MCF 10A (cell line): ENCODE measurements at places on chromosomes 1 and 21. TPM values are rescaled to one million over a fixed set of nuclear protein-coding genes. Genes with fewer than 3 reads are reported as not detected.
A peak's percentile ranks its signal among the peaks of the same experiment; 100 is the strongest.

DNA sequence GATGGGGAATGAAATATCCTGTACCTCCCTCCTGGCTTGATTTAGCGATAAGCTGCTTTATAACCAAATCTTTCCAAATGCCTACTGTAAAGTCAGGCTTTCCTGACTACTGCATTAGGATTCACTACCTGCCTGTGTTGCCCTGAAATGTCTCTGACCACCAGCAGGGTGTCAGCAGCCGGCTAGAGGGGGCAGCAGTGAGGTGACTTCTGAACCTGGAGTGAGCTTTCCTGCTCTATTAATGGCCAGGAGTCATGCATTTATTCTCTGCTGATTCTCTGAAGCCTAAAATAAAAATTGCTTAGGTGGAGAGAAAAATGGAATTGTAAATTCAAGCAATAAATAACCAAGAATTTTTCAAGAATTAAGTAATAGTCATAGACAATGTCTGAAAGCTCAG lies 2.5 kb downstream of the BACE2 start:
- peak; percentile 71 for DNase-seq

GRCh38 chr1:161480381-161481035 lies 24.7 kb upstream of the FCGR2A start:
- DNase-seq, result peak; percentile 84

LINGO4 gene
- total RNA-seq, result 0.10 TPM in 1 of 2 replicates, not detected in the other

DNA sequence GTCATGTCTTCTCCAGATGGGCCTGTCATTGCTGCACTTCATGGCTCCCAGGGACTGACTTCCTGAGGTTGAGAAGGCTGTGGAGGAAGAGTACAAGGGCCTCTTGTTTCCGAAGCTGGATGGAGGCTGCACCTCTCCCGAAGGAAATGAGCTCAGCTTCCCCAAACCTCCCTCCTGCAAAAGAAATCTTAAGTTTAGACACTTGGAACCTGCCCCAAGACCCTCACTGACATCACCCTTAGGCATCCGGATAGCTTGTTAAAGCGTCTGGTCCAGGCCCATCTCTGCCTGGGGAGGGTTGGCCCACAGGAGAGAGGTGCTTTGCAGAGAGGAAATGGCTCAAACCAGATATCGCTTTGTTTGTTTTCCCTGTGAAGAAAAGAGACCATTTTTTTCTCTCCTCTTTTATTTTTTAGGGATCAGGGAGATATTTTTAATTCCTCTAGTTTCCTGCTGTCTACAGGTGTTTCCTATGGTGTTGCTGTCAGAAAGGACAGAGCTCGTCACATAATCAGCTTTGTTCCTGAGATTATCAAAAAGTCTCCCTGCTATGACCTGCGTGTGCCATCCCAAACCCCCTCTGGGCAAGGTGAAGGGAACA lies 25.0 kb downstream of the RCSD1 start:
- DNase-seq, result no peak

PCAT6 gene
- 3.2 and 5.4 TPM in 2 replicates for total RNA-seq

- no peak for DNase-seq
Observed at GRCh38 chr1:233570706-233571105, 43.2 kb upstream of the KCNK1 start.

SAMSN1 gene
- total RNA-seq, result 2.3 and 6.8 TPM in 2 replicates

- peak; percentile 70 for DNase-seq
Observed at GRCh38 chr1:41795205-41795762, 123.4 kb downstream of the HIVEP3 start.

GRCh38 chr1:21037091-21037490 lies 139.6 kb downstream of the EIF4G3 start:
- DNase-seq, result no peak

PTPN22 gene
- 0.42 and 0.89 TPM in 2 replicates for total RNA-seq

GRCh38 chr1:240621249-240621648 lies 9.3 kb upstream of the GREM2 start:
- no peak for DNase-seq

DNA sequence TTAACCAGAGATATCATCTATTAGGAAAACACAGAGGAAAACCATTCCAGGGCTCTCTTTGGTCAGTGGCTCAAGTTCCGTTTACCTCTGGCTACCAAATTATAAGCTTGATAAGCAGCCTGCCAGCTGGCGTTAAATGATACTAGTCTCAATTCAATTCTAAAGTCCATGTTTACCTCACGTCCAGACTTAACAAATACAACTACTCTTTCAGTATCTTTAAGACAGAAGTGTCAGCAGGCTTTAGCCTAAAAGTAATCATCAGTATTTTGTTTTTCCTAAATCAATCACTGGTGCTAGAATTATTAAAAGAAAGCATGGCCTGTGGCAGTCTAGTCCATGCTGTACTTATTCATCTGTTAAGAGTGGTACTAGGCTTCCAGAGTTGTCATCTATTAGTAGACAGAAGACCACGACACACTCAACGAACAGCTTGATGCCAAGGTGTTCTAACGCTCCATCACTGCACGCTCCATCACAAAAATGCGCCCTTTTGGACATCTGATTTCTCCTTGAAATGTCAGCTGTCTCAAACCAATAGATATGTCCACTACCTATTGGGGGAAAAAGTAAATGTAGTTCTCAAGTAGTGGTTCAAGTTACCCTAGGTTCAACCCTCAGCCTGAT lies 1.5 kb downstream of the IVNS1ABP start:
- DNase-seq, result no peak

C8A gene
- not detected in 2 replicates for total RNA-seq

- no peak for DNase-seq
Observed at GRCh38 chr1:1232796-1233566, 944 bp downstream of the B3GALT6 start.

DNA sequence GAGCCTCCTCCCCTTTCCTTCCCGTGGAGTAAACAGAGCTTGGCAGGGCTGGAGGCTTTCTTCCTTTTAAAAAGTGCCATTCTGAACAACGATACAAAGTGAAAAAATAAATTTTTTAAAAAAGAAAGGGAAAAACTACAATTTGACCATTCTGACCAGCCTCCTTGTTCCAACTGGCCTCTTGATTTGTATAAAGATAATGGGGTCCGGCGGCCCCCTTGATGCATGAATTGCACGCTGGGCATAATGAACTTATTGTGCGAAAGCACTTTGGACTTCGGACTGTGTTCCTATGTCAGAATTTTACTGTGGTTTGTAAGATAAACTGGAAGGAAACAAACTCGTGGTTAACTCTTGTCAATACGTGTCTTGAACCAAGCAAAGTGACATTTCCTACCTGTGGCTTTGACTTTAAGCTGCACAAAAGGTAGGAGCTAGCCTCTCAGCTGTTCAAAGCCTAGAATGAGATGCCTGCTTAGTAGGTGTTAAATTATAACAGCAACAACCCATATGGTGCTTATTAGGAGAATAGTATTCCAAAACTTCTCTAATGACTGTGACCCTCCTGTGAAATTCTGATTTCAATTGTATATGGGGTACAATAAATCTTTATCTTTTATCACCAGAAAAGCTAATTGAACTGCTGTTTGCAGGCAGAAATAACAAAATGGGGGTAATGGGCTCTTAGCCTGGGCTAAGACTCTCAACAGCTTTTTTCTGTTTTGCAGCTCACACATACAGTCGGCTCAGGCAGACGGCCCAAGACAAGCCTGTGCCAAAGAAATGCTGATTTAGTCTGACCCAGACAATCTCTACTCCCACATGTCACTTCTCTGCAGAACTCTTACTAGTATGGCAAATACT lies 9.3 kb downstream of the IRF2BP2 start:
- DNase-seq, result peak; percentile 48

OLIG1 gene
- total RNA-seq, result not detected in 2 replicates

DNA sequence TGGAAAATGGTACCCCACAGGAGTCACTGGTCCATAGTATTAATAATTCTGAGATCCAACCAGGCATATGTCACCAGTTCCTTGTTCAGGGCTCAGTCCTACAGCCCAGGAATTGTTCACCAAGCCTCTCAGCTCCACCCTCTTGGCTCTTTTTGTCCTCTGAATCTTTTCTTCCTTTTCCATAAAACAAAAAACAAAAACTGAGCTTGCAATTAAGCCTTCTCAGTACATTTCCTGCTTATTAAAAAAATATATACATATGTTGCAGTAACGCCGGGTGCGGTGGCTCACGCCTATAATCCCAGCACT lies 23.4 kb upstream of the KIF1B start:
- no peak for DNase-seq

- no peak for DNase-seq
Observed at GRCh38 chr1:26335774-26336476, 18.0 kb downstream of the CRYBG2 start.

GRCh38 chr1:109959974-109960744 lies 24.4 kb upstream of the AHCYL1 start:
- peak; percentile 58 for DNase-seq

NUDC gene
- 96.8 and 106 TPM in 2 replicates for total RNA-seq

GPATCH2 gene
- total RNA-seq, result 34.5 and 44.4 TPM in 2 replicates

DNA sequence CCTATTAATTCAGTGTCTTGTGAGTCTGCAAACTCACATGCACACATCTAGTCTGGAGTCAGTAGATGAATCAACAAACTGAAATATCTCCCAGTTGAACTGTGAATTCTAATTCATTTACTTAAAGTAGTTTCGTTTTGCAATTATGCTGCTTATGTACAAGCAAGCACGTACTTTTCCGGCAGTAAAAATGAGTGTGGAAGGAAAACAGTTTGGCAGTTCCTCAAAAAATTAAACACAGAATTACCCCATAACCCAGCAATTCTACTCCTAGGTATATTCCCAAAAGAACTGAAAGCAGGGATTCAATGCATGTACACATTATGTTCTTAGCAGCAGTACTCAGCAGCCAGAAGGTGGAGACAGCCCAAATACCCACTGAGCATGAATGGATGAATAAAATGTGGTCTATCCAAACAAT lies 49.3 kb downstream of the GNB1 start:
- no peak for DNase-seq

GRCh38 chr1:215055281-215055935 lies 27.1 kb upstream of the KCNK2 start:
- no peak for DNase-seq

- no peak for DNase-seq
Observed at GRCh38 chr1:230385158-230385450, 41.0 kb downstream of the PGBD5 start.

DNA sequence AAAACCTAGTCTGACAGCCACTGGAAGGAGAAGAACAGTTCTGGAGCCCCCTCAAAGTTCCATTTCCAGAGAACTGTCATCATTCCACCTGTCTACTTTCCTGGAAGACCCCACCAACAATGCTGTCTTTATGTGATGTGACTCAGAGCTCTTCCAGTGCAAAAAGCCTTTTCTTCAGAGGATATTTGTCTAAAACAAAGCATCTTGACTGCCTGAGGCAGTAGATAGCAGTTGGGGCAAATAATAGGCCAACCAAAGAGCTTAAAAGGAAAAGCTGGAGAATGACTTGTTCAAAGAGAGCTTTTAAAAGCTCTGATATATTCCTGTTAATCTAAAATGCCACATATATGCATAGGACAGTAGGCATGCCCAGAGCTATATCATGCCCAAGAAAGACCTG lies 62.6 kb downstream of the MIS18A start:
- DNase-seq, result no peak

SHISAL2A gene
- total RNA-seq, result 0.26 TPM in 1 of 2 replicates, not detected in the other

BEST4 gene
- 0.35 and 0.49 TPM in 2 replicates for total RNA-seq

DNA sequence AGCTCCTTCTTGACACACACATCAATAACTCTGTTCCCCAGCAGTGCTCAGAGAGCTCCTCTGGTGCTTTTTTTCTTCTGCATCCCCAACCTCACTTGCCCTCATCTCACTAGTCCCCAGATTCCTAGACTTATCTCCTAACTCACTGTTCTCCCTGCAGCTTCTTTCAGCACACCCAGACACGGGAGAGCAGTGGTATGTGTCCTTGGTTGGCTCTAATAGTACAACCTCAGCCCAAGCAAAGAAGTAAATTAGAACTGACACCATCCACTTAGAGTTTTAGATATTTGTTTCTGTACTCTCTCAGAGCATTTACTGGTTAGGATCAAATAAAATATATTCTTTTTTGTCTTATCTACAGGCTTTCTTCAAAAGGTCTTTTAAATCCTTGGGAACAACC lies 201.4 kb upstream of the SNX7 start:
- no peak for DNase-seq

DNA sequence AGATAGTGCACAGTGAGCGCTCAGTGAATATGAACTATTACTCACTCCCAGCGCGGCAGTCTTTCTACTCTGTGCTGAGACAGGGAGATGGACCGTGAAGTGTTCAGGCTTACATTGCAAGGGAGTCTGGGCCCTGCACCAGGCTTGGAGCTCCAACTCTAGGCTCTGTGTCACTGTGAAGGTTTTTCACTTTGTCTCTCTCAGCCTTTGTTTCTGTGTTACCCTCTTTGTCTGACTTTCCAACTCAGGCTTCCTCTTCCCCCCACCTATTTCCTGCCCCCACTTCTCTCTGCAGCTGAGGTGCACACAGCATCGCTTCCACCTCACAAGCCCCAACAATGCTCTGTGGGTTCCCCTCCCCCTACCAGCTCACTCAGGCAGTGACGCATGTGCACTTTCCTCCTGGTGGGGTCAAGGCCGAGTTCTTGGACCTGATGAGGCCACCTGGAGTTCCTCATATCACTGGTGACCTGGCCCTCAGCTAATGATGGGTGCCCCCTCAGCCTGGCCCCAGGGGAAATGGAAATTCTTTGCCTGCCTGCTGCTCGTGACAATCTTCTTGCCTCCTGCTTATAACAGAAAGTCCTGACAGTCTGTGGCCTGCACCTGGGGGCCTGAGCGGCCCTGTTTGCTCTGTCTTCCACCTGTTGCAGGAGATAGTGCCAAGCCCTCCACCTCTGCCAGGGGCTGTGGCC lies 1.1 kb upstream of the LCK start:
- no peak for DNase-seq

DNA sequence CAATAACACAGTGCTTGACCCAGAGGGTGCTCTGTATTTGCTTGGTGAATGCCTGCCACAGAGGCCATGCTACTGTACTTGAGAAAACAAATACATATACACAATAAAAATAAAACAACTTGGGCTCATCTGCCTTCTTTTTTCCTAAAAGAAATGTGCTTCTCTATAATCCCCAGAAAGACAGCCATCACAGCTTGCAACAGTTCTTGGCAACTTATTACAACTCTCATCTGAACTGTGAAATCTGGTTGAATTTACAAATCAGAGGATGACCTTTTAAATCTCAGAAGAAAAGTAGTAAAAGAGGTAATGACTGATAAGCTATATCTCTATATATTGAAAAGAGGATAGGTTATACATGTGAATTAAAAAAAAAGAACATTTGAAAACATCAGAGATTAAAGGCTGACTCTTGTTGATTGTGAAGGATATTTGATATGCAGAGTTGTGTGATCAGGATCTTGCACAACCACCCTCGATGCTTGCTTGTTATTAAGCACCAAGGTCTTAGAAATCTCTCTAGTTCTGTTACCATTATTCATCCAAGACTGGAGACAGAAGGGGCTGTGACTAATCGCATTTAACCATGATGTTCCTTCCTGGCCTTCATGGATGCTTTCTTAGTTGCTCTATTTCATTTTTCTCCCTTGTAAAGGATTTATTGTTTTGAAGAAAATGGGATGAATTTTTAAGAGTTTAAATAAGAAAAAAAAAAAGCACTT lies 213.4 kb downstream of the APP start:
- peak; percentile 55 for DNase-seq

NHLH1 gene
- 0.12 and 0.20 TPM in 2 replicates for total RNA-seq

GRCh38 chr1:233993651-233994050 lies 89.2 kb downstream of the SLC35F3 start:
- peak; percentile 87 for DNase-seq

- no peak for DNase-seq
Observed at GRCh38 chr1:85085417-85085816, 37.1 kb upstream of the MCOLN3 start.
